ENCODE measurements at places on chromosomes 7 and 10.

DNA sequence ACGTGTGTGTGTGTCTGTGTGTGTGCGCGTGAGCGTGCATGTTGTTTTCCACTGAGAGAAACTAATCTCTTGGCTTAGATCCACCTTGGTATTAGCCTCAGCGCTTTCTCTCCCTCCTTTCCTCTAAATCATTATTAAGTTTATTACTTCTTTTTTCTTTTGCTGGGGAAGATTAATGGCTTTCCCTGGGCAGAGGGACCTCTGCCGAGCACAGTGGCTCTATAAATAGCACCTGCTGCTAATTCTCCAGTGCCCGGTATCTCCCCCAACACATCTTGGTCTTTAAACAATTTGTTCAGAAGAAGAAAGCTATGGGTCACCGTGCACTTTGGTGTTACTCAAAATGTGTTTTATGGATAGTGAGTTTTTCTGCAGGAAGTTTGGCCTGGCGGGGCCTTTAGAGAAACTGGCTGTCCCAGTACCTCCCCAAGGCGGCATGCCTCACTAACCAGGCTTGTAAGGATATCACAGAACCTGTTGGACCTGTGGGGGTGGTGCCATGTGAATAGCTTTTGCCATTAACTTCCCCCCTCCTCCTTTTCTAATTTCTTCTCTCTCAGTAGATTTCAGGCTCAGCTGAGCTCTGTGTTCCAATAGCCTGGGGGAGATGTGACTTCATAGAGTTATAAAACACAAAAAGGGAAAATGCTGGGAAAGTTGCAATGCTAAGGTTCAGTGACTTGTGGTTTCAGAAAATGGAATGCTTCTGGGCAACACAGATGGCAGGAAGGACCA, 70.1 kb upstream of the RAB11FIP2 start:
- no peak for DNase-seq

- DNase-seq, result peak; percentile 55
Measured at GRCh38 chr10:60513281-60513680, 123.6 kb upstream of the ANK3 start.

- DNase-seq, result no peak
Measured at GRCh38 chr7:90655566-90655965, 59.4 kb downstream of the CDK14 start.

DNA sequence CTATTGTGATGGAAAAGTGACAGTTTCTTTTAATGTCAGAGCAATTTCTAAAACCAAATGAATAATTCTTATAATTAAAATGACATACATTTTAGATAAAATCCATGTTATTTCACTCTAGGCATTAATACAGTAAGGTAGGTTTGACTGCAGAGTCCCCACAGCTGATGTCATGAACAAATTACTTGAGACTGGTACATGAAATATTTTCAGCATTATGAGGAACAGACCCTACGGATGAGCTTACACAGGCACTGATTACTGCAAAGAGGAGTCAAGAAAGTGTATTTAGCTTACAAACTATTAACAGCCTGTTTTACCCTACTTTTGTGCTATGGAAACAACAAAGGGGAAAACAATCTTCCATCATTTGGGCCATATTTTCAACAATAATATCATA, 8.9 kb downstream of the COL1A2 start:
- DNase-seq, result no peak

DNA sequence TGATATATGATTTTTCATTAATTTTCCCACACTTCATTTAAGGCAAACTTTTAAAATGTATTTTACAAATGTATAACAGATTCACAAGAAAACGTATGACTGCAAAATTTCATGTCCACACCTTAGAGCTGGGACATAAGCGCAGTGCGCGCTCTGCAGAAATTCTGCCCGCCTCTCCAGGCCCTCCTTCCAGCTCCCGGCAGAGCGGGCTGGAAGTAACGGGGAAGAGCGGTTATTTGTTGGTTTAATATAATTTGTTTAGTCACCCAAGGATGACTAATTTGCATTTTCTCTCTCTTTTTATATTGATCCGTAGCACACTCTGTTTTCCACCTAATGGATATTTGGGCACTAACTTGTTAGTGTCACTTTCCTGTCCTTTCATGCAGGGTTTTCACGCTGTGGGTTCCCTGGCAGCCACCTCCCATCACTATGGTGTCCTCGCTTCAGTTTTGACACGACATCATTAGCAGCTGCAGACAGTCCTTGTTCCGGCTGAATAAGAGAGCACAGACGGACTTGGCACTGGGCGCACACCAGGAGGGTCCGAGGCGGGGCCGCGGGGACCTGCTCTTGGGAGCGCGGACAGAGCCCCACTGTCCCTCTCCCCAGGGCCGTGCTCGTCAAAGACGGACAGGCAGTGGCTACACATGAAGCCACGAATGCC, 129.2 kb upstream of the SEC61G start:
- DNase-seq, result no peak

- no peak for DNase-seq
Measured at GRCh38 chr7:44110719-44111635, 6.8 kb downstream of the AEBP1 start.
